ENCODE measurements at places on chromosomes 7 and 10.
A peak's percentile ranks its signal among the peaks of the same experiment; 100 is the strongest.

DNA sequence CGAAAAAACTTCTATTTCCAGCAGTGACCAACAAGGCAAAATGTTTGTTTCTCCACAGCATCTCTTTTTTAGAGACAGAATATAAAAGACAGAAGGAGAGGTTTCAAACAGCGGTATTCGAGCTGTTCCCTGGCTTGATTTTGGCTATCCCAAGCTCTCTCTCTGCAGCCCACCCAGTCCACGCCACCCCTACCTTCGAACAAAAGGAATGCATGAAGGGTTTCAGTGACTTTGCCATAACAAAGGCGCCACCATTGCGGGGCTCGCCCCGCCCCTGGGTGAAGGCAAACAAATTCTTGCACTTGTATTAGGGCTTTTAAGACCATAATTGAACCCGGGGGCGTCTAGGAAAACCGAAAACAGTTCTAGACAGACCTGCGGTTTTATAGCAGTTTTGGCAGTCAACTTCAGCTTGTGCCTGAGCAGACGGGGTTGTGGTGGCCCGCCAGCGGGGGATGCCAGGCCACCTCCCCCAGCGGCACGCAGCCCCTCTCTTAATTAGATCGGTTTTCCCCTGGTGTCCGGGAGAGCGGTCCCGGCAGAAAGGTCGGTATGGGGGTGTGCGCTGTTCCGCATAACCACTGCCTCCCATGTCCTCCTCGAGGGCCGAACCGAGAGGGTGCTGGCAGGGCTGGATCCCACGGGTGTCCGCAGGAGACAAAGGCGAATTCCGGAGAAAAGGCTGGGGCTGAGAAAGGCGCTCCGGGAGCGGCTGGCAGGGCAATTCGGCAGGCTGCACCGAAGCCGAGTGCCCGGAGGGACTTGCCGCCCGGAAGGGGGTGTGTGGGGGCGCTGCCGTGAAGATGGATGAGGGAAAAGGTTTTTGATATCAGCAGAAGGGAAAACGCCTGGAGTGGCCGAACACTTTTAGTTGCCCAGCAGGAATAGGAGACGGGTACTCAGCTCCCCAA is 2.7 kb upstream of the HOXA11 start:
- no peak for DNase-seq

DNA sequence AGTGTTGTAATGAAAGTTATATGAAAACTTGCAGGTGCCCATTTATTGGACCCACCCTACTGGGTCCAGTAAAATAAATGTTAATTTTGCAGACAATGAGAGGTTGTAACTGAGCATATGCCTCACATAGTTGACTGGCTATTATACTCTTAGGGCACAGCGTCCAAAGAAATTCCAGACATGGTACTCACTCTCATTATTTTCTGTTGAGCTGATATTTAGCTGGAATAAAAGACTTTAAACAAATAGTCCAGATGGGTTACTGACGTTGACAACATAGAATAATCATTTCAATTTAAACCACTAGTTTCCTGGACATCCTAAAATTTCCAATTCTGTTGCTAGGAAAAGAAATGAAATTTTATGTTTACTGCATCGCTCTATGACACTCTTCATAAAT is 174.5 kb downstream of the ZNF365 start:
- no peak for DNase-seq

GRCh38 chr10:113679463-113680189 is at the start of gene CASP7:
Gene CASP7, plus strand, starts transcription at chr10:113679912. Its CDS starts 17,582 bp downstream, at chr10:113697494.
- peak; percentile 50 for DNase-seq

- DNase-seq: no peak
Measured at GRCh38 chr7:26081638-26082037, 70.4 kb upstream of the NFE2L3 start.

GRCh38 chr7:157657741-157658740 is 321.2 kb downstream of the DNAJB6 start:
- no peak for DNase-seq

- no peak for DNase-seq
Measured at GRCh38 chr10:131853610-131853964, 47.2 kb upstream of the PPP2R2D start.

DNA sequence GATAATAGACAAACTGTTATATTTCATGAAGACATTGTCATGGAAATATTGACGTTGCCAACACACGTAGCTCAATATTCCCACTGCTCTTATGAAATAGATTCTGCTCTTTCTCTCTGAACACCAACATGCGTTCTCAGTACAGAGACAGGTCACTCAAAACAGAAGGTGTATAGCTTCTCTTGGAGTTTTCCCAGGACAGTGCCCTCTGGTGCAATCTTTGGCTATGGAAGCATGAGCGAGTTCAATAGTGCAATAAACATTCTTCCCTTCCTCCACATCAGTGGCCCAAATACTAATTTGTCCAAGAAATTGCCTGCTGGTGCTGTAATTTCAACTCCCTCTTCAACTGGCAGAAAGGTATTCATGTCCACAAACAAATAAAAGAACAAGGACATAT is 145.3 kb downstream of the MAGI2 start:
- DNase-seq: no peak

- no peak for DNase-seq
Measured at GRCh38 chr10:58590152-58590840, 77.6 kb downstream of the BICC1 start.

- DNase-seq: no peak
Measured at GRCh38 chr7:28032738-28033380, 147.7 kb downstream of the JAZF1 start.

- DNase-seq: no peak
Measured at GRCh38 chr10:32953277-32953927, 4.6 kb downstream of the ITGB1 start.

- DNase-seq: no peak
Measured at GRCh38 chr10:33240931-33241330, 93.5 kb downstream of the NRP1 start.

DNA sequence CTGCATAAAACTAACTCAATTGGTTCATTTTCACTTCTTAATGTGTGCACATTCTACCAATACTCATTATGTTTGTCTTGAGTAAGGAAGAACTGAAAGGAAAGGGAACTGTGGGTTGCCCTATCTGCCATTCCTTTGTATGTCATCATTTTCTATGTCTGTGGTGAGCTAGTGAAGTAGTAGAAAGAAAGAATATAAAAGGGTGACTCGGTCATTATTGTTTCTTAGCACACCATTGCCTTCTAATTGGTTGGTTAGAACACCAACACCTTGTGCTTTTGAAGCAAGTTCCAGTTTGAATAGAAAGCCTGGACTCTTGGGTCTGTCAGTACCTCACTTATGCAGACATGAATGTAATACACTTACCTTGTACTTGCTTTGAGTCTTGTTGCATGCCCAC is 64.3 kb upstream of the MDFIC start:
- no peak for DNase-seq

DNA sequence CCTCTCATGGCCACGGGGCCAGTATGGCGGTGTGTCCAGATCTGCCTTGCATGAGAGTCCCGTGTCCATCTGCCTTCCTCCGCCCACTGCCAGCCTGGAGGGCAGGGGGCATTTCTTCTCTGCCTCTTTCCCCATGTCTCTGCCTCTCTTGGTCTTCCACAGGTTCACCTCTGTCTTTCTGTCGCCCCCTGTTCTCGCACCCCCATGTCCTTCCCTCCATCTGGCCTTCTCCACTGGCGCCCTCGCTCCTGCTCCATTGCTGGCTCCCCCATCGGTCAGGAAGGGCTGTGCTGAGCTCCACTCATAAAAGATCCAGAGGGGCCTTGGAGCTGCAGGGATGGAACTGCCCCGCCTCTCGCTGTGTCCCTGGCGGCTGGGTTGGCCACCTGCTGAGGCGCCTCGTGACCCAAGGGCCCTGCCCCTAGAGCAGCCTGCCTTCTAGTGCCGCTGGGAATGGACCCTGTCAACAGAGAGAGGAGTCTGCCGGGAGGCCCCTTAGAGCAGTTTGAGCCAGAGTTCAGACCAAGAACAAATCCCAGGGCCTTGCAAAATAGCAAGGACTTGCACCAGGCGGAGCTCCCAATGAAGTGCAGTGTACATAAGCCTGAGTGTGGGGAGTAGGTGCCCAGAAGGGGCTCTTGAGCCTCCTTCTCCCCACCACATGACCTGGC is 42.0 kb downstream of the GOLGA7B start:
- DNase-seq: no peak

DNA sequence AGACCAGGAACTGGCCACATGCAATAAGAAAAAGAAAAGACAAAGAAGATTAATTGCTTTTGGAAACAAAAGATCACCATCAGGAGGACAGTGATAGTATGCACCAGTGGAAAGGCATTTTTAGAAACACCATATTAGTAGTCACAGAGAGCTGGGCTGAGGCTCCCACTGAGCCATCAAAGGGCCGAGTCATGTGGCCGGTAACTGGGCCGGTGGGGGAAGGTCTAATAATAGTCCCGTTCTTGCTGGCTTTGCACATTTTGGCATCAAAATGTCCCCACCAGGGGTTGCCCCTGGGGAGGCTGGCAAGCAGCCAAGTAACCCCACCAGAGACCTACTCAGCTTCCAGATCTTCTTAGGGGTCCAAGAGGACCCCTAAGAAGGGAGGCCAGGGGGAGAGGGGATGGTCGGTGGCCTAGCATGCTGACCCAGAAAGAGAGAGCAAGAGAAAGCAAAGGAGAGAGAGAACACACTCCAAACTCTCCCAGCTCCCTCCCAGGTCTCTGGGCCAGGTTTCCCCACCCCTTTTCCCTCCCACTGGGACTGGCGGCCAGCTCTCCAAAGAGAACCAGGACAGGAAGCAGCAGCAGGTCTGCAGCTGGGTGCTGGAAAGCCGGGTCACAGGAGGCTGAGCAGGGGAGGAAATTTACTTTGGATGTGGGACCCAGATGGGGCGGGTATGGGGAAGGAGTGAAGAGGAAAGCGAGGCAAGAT is 70.2 kb upstream of the FGFR2 start:
- no peak for DNase-seq

DNA sequence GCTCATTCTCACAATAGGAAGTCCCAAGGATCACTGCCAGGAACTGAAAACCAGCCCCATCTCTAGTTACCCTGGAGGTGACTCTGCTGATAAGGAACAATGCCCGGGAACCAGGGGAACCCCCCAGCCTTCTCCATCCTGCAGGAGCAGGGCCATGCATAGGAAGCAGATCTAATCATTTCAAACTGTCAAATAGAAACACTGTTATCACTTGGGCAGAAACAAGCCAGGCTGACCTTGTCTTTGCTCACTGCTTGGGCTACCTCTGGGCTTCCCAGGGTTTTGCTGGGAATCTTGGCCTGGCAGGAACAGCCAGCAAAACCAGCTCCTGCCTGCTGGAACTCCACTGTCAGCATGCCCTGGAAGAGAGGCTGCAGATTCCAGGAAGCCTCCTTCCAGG is 114.1 kb downstream of the RNF216 start:
- no peak for DNase-seq

DNA sequence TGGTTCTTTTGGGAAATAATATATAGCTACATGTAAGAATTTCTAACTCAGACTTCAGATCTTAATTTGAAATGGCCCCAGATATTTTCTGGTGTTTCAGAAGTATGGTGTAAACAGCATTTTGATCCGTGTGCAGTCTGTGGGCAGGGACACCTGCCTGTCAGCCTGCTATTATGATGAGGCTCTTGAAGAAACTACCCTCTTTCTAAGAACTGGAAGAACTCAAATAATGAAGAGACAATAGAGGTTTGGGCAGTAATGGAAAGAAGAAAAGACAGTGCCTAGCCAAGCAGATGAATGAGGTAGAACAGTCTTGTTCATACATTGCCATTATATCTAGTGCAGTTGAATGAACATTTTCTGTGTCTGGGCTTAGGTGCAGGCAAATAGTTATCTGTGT is 256.6 kb downstream of the ARHGAP21 start:
- DNase-seq: no peak

DNA sequence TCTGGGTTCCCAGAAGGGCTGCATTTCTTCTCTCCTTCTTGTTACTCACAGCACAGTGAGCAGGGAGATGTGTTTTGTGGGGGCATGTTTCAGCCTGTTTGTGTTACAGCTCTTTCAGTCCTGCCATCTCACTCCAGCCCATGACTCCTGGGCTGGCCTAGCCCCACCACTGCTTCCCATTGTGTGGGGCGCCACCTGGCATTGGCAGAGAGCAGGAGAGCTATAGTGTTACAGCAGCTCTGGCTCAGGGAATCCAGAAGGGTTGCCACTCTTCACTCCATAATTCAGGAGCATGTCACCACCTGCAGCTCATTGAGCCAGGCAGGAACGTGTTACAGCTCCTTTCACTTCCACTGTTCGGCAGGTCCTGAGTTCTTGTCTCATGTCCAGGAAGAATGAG is 30.0 kb downstream of the CLDN12 start:
- no peak for DNase-seq

- no peak for DNase-seq
Measured at GRCh38 chr7:80905334-80905733, 13.5 kb downstream of the SEMA3C start.

DNA sequence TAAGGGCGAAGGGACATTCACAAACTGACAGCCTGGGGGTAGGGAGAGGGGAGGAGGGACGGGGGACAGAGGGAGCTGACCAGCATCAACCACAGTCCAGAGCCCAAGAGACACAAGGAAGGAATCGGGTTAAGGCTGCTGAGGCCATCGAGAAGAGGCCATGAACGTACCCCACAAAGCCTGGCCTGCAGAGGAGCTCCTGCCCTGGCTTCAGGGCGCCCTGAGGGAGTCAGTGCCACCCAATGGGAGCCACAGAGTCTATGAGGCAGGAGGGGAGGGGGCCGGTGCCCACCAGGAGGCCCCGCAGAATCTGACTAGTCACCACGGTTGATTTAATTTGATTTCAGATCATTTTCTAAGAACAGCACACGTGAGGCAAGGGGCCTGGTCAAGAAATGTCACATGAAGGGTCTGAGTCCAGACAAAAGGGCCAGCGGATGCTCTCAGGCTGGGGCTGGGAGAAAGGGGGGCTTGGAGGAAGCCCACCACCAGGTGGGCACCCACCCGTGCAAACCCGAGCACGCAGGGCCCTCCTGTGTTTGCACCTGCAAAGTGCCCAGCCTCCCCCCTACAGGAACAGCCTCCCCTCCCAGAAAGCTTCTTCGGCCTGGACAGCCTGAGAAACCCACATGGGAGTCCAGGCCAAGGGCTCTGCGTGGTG is 40.4 kb downstream of the CAMK2B start:
- DNase-seq: no peak

- DNase-seq: no peak
Measured at GRCh38 chr10:110229155-110229554, 21.8 kb downstream of the MXI1 start.

- DNase-seq: no peak
Measured at GRCh38 chr7:46215987-46216567, 295.0 kb upstream of the IGFBP3 start.

- DNase-seq: no peak
Measured at GRCh38 chr10:122557516-122557915, 3.0 kb upstream of the DMBT1 start.

Data from GM19239 (cell line).